ENCODE measurements at places on chromosomes 3 and 15.

DNA sequence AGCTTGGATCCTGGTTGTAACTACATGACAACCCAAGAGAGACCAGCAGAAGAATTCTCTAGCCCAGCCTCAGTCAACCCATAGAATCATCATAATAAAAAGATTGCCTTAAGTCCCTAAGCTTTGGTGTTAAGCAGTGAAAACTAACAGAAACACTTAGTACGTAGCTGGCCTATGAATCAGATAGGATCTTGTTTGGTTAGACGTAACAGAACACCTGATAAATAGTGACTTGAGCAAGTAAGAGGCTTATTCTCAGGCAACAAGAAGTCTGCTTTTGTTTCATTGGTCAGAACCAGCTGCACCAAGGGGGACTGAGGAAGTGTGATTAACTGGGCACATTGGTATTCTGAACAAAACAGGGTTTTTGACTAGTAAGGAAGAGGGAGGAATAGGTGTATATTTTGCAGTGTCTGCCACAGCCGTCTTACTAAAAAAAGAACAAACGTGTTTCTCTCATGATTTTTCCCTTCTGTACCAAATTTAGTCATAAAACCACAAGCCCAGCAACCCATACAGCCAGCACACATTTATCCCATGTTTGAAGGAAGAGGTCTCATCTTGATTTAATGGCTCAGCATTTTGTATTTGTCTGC, 53.3 kb upstream of the GLCE start:
- DNase-seq, result no peak

DNA sequence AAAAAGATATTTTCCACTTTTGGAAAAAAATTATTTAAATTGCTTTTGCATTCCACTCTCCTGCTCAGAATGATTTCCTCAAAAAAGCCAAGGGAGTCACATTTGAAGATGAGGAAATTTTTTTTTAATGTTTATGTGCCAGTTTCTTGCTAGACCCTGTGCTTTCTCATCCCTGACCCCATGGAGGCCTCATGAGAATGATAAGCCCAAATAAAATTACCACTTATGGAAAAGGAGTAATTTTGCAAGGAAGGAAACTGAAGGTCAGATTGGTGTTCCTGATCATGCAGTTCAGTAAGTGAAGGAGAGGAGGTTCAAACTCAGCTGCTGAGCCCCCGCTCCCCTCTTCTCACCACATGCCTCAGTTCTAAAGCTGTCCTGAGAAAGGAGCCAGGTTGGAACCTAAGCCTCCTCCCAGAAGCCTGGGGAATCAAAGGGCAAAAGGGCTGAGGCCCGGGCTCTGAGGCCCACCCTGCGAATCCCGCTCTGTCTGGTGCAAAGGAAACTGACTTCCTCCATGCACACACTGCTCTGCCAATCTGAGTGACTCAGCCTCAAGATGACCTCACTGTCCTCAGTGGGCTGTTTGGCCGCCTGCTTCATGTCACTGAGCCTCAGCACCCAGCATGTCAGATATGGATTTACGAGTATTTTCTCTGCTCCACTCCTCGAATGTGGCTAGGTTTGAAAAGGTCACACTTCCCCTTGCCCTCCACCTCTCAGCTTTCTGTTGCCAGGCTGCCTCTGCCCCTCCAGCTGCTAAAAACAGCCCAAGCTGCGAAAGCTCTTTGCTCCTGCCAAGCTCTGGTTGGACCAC, 56.9 kb upstream of the FLNB start:
- no peak for DNase-seq

DNA sequence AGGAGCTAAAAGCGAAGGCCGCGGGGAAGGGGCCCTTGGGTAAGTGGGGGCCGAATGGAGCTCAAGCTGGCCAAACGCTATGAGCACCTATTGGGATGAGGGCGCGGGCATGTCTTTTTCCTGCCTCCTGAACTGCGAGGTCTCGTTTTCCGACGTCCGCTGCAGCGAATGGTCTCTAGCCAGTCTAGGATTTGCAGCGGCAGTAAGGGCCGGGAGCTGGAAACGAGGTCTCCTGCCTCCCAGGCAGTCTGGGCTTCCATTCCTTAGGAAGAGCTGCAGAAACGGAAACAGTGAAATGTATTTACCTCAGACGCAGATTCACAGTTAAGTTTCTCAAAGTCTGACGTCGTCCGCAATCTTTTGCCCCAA, 517 bp downstream of the TMA7 start:
- no peak for DNase-seq

DNA sequence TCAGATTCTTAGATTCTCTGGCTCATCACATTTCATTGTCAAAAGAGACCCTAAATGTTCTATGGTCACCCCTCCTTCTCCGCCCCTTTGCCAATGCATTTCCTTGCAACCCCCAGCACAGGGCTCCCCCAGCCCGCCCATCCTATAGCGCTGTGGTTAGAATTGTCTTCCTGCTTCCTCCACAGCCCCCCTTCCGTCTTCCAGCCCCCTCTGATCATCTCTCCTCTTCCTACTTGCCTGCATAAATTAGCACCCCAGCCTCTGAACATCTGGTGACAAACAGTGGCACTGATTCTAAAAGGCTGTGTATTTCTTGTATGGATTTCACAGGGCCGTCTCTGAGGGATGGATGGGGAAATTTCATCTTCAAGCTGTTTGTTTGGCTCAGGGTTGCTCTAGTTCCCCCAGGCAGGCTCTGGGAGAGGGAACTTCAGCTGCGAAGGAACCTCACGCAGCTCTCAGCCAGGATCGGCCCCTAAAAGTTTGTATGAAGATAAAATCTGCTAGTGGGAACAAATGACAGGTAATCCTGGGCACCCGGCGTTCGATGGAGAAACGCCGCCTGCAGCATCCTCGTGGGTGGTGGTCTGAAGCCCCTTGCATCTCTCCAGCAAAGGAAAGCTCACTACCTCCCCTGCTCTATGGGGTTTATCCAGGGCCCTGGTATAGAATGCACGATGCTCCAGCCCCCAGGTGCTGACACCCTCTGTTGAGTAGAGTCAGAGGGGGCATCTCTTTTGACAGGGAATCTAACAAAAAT, 83.0 kb downstream of the WNT7A start:
- no peak for DNase-seq

GRCh38 chr3:184514171-184514490, 47.5 kb upstream of the EPHB3 start:
- no peak for DNase-seq

GRCh38 chr3:110932567-110932966, 139.0 kb upstream of the NECTIN3 start:
- DNase-seq, result no peak

DNA sequence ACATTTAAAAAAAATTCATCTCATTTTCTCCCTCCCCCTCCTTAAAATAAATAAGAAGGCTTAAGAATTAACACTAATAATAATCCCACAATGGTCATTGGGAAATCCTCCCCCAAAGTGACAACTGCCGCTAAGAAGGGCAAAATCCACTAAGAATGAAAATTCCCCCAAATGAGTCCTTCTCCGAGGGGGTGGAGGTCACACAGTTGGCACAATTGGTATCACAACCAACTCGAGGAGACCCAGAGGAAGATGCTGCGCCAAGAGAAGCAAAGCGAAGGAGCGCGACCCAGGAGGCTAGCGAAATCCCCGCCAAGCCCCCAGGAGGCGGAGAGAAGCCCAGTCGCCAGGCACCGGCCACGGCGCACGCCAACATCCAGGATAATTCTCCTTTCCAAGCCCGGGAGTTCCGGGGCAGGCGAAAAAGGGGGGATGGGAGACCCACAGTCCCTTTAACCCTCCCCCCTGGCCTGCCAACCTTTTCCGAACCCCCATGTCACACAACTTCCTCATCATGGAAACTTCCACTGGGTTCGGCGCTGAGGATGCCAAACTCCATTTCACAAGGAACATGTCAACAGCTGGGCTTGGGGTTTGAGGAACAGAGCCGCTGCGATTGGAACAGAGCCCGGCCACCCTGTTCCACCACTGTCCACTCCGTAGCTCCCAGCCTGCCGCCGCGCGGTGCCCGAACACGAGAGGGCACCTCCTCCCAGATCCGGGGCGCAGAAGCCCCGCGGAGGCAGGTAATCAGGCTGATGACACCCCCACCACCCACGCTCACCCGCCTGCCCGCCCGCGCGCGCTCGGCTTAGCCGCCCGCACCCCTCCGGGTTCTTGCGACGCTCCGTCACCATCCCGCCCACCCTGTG, 668 bp downstream of the THRB start:
- DNase-seq, result no peak

DNA sequence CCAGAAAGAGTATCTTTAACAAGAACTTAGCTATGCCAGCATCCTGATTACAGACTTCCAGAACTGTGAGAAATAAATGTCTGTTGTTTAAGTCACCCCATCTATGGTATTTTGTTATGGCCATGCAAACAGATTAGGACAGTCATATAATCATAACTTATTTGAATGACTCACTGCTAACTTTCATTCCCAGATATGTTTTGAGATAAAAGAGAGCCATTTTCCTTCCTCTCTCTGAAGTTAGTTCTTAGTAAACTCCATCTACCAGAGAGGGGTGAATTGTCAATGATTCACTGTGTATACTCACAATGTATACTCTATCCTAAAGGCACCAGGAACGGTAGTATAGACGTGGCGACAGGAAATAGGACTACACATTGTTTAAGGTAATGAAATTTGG, 179.4 kb upstream of the DPH6 start:
- DNase-seq, result no peak

DNA sequence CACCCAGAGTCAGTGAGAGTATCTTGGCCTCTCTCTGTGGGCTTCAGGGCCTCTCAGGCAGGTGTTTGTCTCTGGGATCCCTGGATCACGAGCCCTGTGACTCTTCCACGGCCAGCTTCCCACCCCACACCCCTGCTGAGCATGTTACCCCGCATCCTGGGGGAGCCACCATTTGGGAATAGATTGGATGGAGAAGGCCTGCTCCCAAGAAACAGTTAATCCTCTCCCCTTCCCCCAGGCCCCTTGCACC, 15.5 kb upstream of the SRP14 start:
- no peak for DNase-seq

DNA sequence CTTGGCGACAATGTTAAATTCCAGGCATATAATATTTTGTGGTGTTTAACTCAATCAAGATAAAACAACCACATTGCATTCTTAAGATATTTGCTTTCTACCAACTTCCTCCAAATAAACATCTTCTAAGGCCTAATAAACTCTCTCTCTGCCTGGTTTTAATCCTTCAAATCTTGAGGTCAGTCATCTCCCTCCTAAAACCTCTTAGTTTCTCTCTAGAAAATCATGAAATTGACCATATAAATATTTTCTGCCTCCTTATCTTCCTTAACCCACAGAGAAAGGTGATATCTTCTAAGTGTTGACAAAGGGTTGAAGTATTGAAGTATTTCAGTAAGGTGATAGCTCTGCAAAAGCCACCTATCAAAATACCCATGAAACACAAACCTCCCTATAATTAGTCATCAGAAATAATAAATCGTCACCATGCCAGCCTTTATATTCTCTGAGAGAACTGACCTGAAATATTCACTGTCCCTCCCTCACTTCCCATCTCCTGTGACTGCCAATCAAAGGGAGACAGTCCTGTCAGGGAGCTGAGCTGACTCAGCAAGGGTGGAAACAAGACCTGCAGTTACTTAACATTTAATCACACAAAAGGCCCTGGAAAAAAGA, 1261.1 kb downstream of the ROBO1 start:
- no peak for DNase-seq

GRCh38 chr15:33468740-33469139, 158.0 kb downstream of the RYR3 start:
- DNase-seq, result no peak

GRCh38 chr15:70964058-70964457, 71.4 kb downstream of the LRRC49 start:
- no peak for DNase-seq

GRCh38 chr15:74130155-74130848, at the start of gene ISLR2:
ISLR2 (plus strand) TSS chr15:74130586; CDS start chr15:74132755, 2,169 bp downstream.
- DNase-seq, result no peak

DNA sequence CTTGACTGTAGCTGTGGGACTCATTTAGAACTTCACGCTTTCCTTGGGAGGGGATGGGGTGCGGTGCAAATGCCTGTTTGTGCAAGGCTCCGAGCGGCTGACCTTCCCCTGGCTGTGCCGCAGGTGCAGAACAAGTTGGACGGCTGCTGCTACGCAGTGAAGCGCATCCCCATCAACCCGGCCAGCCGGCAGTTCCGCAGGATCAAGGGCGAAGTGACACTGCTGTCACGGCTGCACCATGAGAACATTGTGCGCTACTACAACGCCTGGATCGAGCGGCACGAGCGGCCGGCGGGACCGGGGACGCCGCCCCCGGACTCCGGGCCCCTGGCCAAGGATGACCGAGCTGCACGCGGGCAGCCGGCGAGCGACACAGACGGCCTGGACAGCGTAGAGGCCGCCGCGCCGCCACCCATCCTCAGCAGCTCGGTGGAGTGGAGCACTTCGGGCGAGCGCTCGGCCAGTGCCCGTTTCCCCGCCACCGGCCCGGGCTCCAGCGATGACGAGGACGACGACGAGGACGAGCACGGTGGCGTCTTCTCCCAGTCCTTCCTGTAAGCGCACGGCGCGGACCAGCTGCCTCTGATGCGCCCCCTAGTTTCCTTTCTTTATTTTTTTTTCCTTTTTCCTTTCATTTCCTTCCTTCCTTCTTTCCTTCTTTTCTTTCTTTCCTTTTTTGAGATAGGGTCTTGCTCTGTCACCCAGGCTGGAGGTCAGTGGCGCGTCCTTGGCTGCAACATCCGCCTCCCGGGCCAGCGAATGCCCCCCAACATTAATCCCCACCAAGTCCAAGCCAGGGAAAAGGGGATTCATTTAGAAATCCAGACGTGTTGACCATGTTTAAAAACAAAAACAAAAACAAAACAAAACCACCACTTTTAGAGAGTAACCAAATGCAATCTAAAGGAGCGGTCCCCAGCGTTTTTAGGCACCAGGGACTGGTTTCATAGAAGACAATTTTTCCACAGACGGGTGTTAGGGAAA, 42.7 kb downstream of the EIF2AK4 start:
- DNase-seq, result no peak

DNA sequence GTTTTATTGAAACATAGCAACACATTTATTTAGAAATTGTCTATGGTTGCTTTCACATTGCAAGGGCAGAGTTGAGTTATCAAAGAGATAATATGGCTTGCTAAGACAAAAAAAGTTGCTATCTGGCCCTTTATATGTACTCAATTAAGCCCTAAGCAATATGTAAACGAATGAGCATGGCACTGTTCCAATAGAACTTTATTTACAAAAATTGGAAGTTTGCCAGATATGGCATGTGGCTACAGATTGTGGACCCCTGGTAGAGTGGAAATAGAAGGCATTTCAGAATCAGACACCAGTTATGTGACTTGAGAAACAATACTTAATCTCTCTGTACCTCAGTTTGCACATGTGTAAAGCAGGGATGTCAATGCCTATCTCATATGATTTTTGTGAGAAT, 515.6 kb upstream of the SGO1 start:
- DNase-seq, result no peak

DNA sequence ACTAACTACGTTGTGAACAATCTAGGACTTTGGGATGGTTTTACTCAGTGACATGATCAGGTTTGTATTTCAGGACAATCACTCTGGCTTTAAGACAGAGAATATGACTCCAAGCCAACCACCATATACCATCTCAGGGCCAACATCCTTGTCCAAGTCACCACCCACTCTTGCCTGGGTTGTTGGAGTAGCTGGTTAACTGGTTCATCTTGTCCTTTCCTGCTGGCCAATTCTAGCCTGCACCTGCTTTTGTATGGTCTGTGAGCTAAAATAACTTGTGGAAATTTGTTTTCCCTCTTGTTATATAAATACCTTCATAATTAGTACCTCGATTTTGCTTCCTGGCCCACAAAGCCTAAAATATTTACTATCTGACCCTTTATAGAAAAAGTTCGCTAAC, 306.8 kb upstream of the STT3B start:
- DNase-seq, result no peak

- DNase-seq, result no peak
Measured at GRCh38 chr15:40234783-40235182, 4.1 kb upstream of the PAK6 start.

All from stimulated activated CD8-positive, alpha-beta memory T cell treated with anti-CD3 and anti-CD28 coated beads, Interleukin-4, amount 100 ng/mL, for 1 hour (primary cell).